HS-5 (cell line): ENCODE measurements at places on chromosomes 11 and 22.

DNA sequence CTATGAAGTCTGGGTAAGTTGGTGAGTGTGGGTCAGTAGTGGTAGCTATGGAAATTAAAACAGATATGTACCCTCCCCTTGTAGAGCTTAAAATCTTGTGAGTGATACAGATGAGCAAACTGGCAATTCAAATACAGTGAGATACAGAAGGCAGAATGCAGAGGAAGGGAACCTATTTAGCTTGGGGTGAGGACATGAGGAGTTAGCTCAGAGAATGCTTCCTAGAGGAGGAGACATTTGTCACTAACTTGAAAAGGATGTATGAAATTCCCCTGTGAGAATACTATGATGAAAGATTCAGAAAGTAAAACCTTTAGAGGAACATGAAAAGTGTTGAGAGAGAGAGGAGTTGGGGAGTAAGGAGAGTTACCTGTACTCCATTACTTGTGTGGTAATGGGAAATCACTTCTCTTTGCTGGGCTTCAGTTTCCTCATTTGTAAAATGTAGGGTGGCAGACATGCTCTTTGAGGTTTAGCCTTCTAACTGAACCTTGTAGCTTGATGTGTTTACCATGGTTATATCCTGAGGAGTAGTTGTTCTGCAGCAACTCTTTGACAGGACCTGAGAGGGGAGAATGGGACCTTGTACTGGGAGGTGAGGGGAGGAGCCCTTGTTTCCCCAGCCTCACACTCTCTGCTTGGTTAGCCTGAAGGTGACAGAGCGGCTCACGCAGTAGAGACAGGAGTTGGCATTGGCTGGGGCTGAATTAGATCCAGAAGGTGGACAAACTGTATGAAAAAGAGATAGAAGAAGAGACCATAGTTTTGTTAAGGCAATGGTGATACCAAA is 17.9 kb downstream of the SWAP70 start:
- no peak for DNase-seq

GRCh38 chr11:80379620-80380278 is 938.9 kb upstream of the TENM4 start:
- no peak for DNase-seq

- DNase-seq: no peak
Observed at GRCh38 chr11:85187992-85188391, 439.2 kb downstream of the DLG2 start.

- no peak for DNase-seq
Observed at GRCh38 chr11:43555816-43556611, 124.5 kb upstream of the HSD17B12 start.

GRCh38 chr22:49301398-49302149 is 526.1 kb downstream of the BRD1 start:
- DNase-seq: no peak

DNA sequence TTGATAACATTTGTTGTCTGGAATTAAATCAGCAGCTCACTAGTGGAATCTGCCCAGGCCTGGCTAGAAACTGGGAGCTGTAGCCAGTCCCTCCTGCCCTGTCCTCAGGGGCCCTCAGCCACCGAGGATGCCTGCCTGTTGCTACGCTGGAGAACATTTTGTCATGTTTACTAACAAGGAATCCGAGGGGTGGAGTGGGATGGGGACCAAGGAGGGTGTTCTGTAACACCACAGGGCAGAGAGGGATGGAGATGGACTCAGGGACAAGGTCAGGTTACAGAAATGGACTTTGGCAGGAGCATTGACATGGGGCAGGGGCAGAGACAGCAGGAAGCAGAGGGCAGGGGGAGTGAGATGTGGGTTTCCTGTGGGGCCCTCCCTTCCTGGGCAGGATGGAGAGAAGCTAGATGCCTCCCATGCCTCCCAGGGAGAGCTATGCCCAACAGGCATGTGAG is 45.8 kb upstream of the AMPD3 start:
- no peak for DNase-seq

GRCh38 chr22:20781272-20781990 is 7.5 kb downstream of the SERPIND1 start:
- no peak for DNase-seq
